ENCODE measurements at places on chromosomes 7 and 10.
A peak's percentile ranks its signal among the peaks of the same experiment; 100 is the strongest.

GRCh38 chr10:132536241-132536876 lies 1.2 kb upstream of the INPP5A start:
- peak; percentile 51 for DNase-seq

DNA sequence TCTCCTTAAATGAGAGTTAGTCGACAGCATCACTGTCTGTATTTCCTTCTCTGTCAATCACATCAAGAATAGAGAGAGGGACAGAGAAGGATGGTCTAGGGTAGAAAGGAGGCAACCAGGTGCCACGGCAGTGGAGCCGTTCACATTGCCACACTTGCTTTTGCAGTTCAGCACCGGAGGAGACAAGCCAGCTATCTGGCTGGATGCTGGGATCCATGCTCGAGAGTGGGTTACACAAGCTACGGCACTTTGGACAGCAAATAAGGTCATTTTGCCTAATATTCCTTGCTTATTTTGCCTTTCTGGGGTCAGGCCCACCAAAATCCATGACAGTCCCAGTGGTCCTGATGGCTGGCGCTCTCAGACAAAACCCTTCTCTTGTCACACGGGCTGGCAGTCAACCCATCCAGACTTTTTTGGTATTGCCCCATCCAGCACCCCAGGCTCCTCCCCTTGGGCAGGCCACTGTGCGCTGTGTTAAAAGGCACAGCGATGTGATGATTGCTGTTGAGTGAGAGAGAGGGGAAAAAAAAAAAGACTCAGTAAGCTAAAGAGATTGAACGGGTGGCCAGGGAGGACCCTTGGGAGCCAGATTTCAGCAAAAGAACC lies 8.4 kb downstream of the CPA2 start:
- no peak for DNase-seq

- DNase-seq, result no peak
Measured at GRCh38 chr7:96637522-96637921, 72.1 kb downstream of the SEM1 start.

GRCh38 chr7:140342727-140343514 lies 55.4 kb downstream of the SLC37A3 start:
- no peak for DNase-seq

DNA sequence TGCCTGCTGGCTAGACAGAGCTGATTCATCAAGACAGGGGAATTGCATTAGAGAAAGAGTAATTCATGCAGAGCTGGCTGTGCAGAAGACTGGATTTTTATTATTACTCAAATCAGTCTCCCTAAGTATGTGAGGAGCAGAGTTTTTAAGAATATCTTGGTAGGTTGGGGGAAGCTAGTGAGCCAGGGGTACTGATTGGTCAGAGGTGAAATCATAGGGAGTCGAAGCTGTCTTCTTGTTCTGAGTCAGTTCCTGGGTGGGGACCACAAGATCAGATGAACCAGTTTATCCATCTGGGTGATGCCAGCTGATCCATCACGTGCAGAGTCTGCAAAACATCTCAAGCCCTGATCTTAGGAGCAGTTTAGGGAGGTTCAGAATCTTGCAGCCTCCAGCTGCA lies 39.8 kb downstream of the FOXI2 start:
- DNase-seq, result no peak

DNA sequence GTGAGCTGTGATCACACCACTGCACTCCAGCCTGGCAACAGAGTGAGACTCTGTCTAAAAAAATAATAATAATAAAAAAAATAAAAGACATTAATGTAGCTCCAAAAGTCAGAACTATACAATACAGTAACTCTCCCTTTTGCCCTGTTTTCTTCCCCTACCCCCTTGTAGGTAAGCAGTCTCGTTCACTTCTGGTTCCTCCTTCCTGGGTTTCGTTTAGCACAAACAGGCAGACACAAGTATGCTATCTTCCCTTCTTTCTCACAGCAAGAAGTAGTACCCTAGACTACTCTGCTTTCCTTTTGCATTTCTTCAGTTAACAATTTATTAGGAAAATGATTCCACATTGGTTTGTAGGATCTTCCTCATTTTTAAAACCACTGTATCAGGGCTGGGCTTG lies 33.1 kb downstream of the PDSS1 start:
- no peak for DNase-seq

DNA sequence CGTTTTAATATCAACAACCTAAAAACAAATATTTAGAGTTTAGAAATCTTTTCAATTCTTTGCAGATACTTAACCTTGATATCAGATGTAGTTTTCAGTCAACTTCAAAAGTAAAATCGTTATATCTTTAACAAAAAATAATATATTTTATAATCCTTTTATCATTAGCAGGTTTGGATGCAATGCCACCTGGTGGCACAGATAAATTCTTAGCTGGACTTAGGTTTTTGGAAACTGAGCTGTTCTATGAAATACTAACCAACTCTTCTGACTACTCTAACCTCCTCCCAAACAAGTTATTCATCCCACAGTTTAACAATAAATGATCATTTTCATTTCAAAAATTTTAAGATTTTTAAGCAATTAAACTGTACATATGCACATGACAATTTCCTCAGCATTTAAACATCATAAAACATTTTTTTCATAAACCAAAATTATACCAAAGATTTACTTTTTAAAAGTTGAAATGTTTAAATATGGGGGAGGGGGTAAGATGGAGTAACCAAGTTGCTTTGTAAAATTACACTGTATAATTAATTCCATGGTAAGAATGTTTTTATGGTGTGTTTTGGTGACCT lies 56.9 kb downstream of the HIBADH start:
- DNase-seq, result no peak

- DNase-seq, result no peak
Measured at GRCh38 chr7:92750447-92750839, 85.9 kb downstream of the CDK6 start.

GRCh38 chr7:72309476-72309875 lies 102.7 kb downstream of the CALN1 start:
- no peak for DNase-seq

DNA sequence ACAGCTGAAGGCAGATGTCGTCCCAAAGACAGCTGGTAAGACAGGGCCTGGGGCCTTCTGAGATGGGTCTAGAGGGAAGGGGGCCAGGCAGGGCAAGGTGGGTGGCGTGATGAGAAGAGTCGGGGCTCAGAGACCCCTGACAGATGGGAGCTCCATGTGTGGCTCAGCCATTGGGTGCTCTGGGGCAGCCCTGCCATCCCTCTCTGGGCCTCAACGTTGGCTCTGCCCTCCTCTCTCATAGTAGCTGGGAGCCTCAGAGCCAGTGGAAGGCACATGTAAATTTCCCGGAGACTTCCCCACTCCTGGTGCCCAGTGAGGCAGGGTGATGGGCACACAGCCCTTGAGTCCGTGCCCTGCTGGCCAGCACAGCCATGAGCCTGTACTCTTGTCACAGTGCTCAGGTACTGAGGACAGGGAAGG lies 1.8 kb downstream of the PPIF start:
- peak; percentile 8 for DNase-seq

DNA sequence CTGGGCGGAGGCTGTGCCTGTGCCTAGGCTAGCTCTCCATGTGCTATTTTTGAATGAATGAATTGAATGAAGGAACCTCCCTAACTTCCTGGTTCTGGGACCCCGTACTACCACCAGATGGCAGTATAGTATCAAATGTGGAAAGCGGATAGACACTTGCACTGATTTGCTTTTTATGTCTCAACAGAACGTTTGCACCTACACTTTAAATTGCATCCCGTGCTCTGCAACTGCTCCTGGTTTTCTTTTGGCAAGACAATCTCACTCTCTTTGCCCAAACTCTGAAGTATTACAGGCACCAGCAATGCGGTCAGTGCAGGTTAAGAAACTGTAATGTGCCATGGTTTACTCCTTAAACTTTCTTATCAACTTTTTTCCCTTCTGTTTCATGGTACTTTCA lies 6.5 kb downstream of the FZD8 start:
- peak; percentile 60 for DNase-seq

DNA sequence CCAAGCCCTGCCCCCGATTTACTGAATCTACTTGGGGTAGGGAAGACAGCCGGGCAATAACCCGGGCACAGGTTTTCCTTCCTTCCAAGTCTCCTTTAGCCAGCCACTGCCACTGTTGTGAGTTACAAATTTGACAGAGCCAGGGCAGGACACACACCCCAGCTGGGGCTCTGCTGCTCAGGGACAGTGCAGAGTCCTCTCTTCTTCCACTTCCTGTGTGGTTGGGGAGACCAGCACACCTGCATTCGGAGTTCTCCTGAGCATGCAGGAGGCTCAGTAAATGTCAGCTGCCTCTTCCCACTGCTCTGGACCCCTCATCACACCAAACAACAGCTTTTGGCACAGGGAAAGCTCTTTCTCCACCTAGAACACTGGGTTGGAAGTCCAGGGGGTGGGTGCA lies 21.3 kb downstream of the CHST15 start:
- DNase-seq, result no peak

DNA sequence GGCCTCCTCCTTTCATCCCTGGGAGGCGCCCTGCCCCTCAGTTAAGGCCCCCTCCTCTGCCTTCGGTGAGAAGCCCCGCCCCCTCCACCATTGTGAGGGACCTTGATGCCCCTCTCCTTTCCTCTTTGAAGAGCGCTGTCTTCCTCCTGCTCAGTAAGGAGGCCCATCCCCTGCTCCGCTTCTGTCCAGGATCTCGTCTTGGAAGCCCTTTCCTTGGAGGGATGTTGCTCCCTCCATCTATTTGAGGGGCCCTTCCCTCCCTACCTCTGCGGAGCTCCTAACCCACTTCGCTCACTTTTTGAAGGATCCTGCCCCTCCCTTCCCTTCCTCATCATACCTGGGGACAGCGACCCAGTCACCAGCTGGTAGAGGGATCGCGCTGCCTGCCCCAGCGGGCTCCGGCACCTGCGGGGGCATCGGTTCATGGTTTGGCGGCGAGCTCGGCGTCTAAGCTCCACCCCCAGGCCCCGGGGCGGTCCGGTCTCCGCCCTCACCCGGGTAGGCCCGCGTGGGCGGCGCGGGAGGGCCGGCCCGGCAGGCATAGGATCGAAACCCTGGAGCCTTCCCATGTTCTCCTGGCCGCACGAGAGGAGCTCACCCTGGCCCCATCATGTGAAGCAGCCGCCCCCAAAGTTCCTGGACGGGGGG lies 4.1 kb downstream of the KCNIP2 start:
- peak; percentile 87 for DNase-seq

DNA sequence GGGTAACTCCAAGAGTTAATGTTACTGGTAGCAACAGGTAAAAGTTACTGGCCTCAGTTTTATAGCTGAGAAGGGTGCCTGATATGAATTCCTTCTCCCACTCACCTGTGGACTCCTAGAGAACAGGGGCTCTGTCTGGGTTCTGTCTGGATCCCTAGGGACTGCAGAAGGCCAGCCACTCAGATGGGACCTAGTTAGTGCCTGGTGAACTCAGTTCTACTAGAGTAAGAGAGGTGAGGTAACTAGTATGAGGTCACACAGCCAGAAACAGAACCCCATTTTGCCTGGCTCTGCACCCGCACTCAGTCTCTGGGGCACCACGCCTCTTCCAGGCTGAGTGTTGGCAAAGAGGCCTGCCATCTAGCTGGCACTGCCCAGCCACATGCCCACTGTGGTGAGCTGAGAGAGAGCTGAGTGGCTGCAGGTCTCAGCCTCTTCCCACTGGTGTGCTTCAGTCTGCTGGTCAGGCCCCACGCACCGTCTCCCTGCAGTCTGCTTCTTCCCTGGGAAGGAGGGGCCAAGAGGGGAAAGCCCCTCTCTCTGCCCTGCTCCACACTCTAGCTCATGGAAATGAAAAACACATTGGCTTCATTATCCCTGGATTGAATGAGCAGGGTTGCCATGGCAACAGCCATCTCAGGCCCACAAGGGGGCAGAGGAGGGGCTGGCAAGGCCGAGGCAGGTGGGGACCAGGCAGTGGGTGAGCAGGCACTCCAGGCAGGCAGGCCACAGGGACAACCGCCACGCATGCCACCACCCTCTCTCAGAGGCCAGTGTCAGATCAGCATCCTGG lies 110.6 kb downstream of the ZMIZ1 start:
- no peak for DNase-seq

- DNase-seq, result no peak
Measured at GRCh38 chr7:86955895-86956503, 103.5 kb downstream of the ELAPOR2 start.

DNA sequence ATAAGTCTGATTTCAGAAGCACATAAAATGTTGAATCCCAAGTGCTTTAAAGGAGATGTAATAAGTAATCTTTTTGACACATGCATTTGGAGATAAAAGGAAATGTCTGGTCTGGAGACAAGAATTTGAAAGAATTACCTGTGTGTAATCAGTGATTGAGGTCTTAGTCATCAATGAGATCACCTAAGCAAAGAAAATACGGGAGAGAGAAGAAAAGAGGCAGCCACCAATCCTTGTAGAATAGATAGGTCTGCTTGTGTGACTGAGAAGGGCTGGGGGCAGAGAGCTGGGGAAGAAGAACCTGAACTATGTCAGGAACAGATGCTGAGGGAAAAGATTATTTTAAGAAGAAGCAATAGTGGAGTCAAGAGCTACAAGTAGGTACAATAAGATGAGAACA lies 49.3 kb upstream of the ITPRID1 start:
- DNase-seq, result no peak

DNA sequence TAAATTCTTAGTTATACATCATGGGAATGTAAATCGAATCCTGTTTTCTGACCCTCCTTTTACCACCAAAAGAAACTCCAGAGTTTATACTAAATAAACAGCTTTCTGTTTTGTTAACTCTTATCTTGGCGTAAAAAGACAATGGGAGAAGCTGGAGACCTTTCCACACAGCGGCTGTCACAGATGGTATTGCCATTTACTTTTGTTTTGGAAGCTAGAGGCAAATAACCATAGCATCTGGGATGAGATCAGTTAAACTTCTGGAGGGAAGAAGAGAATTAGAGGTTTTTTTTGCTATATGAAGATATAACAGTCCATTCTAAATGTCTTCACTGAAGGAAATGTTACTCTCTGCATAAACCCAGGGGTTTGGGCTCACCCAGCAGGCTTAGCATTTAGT lies 258.9 kb downstream of the REEP3 start:
- DNase-seq, result no peak

DNA sequence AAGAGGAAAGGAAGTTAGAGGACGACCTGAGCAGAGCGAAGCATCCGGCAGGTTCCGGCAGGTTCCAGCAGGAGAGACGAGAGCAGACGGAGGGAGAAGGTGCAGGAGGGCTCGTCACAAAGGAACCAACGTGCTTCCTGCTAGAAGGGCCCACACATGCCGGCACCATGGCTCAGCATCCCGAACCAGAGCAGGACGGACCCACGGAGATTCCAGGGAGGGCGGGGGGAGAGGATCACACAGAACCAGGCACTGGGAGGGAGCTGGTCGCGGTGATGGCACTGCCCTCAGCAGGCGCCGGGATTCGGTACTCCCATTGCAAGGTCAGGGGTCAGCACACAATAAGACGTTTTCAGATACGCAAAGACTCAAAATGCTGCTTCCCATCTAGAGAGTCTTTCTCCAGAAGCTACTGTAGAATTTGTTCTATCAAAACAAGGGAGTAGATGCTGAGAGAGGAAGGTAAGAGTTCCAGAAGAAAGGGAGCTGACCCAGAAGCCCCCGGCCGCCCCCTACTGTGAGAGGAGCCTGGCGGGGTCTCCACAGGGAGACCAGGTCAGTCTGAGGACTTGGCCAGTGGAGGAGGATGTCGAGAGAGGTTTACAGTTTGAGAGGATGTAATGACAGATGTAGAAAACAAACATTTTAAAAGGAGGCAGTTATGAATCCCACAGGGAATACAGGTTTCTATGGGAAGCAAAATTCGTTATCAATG lies 23.6 kb upstream of the PWWP2B start:
- no peak for DNase-seq
